Kasumi-1 (cell line): ENCODE measurements at places on chromosomes 3 and 15.

GRCh38 chr15:25939122-25939521, 76.0 kb upstream of the ATP10A start:
- no peak for DNase-seq

- no peak for DNase-seq
Measured at GRCh38 chr15:38706956-38707355, 142.3 kb upstream of the RASGRP1 start.

DNA sequence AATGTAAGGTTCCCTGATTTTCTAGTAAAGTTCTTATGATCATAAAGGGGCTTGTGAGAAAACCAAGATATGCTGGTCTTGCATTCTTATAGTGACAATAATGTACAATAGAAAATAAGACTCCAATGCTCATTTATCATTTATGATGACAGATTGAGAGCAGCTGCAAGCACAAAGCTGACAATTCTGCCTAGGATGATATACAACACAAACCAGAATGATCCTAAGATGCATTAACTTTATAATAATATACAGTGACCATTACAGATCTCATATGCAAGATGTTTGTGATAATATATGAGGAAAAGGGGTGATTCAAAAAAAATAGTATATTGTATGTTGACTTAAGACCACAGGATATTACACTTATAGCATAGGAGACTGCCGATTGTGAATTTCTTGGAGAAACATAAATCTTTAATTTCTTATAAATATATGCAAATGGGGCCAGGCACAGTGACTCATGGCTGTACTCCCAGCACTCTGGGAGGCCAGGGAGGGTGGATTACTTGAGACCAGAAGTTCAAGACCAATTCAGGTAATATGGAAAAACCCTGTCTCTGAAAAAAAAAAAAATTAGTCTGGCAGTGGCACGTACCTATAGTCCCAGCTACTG, 387.0 kb downstream of the ZBBX start:
- DNase-seq: no peak

GRCh38 chr15:33780011-33780768, 188.1 kb upstream of the CHRM5 start:
- no peak for DNase-seq

DNA sequence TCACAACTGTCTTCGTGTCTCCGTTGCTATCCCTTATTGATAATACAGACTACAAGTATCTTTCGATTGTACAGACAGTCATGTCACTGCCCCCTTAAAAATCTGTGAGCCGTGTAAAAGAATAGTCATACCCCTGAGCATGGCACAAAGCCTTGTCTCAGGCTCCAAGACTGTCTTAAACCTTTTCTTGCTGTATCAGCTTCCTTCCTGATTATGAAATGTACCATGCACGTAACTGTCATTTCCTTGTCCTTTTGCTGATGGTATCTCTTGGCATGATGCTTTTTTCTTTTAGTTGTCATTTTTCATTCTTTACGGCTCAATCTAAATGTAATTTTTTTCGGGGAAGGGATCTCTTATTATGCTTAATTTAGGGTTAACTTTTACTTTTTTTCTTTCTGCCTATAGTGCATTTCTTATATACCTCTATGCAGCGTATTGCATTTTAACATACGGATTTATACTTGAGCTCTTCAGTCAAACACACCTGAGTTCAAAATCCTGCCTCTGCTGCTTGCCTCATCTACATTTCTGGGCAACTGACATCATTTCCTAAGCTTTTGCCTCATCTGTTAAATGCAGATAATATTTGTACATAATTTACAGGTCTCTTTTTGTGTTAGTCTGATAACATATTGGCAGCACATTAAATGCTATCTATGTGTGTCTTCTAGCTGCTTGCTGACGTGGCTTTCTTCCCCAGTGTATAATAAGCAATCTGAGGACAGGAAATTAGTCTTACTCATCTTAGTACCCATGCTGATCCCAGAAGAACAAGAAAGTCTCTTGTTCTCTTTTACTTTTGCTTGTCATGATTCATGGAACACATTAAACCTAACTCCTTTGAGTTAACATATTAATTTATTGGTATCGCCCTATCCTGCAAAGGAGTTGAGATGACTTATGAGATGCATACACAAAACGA, 57.3 kb downstream of the ROBO2 start:
- peak; percentile 28 for DNase-seq

DNA sequence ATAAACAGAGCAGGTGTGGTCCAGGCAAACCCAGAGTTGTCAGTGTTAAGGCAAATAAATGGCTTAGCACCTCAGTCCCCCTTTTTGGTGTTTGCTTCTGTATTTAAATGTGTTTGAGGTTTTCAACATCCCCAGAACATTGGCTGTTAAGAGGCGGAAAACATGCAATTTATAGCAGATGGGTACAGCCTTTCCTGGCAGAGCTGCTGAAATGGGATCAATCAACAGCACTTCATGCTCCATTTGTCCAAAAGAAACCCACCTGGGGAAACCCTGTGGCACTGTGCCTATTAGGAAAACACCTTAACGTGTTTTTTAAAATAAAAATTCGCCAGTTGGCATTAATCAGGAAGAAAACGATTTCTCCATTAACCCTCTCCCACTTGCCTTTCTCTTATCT, 135.4 kb downstream of the MCTP2 start:
- no peak for DNase-seq

DNA sequence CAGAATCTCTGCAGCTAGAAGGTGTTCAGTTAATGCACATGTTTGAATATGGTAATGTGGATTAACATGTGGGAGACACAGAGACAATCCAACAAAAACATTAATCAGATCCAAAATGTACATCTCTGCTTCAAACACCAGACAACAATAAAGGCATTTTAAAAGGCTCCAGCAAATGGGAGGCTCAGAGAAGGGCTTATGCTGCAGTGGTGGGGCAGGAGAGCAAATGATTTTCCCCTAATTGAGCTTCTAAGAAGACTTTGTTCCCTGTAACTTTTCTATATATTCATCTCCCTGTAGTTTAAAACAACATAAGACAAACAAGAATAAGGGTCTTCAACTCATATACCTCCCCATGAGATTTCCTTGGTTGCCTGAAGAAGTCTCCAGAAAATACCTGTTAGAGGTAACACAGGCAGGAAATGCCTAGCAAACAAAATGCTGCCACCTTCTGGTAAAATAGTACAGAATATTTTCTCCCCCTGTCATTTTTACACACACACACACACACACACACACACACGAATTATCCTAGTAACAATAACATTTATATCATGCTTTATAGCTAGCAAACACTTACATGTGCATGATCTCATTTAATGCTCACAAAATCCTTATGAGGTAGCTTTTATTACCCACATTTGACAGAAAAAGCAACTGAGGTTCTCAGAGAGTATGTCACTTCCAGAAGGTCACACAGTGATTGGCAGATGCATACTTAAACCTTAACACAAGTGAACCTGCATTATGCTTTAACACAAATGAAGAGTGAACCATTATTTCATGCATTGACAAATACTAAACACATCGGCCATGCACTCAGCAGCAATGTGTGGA, 123.4 kb upstream of the MB21D2 start:
- peak; percentile 48 for DNase-seq

GRCh38 chr3:4751029-4751501, 228.2 kb upstream of the BHLHE40 start:
- no peak for DNase-seq

- no peak for DNase-seq
Measured at GRCh38 chr15:98938799-98939198, 68.8 kb downstream of the PGPEP1L start.

GRCh38 chr15:87757084-87757483, 499.5 kb downstream of the NTRK3 start:
- DNase-seq: no peak

DNA sequence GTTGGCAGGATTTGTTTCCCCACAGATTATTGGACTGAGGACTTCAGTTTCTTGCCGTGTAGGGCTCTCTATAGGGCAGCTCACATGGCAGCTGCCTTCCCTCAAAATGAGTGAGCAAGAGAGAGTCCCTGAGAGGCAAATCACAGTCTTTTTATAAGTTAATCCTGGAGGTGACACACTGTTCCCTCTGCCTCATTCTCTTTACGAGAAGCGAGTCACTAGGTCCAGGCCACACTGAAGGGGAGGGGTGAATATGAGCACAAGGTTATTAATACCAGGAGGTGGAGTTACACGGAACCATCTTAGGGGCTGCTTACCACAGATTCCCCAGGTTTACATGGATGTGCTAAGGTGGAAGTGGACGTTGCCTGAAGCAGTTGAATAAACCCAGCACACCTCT, 77.0 kb downstream of the LPP start:
- DNase-seq: no peak

GRCh38 chr3:194001728-194002459, 134.1 kb upstream of the HES1 start:
- no peak for DNase-seq

GRCh38 chr15:101464256-101464998, 25.1 kb downstream of the PCSK6 start:
- DNase-seq: no peak

GRCh38 chr3:192080336-192080735, 619.4 kb downstream of the PYDC2 start:
- DNase-seq: no peak
